ENCODE measurements at places on chromosomes 1 and 21. TPM values are rescaled to one million over a fixed set of nuclear protein-coding genes. Genes with fewer than 3 reads are reported as not detected.

DNA sequence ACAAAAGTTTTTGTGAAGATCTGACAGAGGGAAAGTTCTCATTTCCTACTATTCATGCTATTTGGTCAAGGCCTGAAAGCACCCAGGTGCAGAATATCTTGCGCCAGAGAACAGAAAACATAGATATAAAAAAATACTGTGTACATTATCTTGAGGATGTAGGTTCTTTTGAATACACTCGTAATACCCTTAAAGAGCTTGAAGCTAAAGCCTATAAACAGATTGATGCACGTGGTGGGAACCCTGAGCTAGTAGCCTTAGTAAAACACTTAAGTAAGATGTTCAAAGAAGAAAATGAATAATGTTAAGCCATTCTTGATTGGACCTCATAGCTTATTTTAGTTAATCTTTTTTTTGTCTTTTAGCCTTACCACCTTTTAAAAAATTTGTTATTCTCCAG lies 14.1 kb downstream of the GGPS1 start:
- no peak overlapping the region for H3K4me3 ChIP-seq
- no peak overlapping the region for H3K27ac ChIP-seq
- no peaks in the 10 kb centered on the region for H3K4me1 ChIP-seq
- no peak for DNase-seq
- no peaks in the 10 kb centered on the region for H3K27me3 ChIP-seq

OLFML3 gene
- total RNA-seq: 4.3 TPM

CCDC27 gene
- total RNA-seq: not detected

GRCh38 chr1:156703741-156704140 lies 1.6 kb downstream of the CRABP2 start:
- H3K27me3 ChIP-seq: peaks cover 33% of the 10 kb centered on the region
- peaks cover 18% of the 10 kb centered on the region for H3K36me3 ChIP-seq
- H3K27ac ChIP-seq: peak overlapping the region; percentile 86
- no peak for DNase-seq
- peak overlapping the region; percentile 95 for H3K4me3 ChIP-seq

DNA sequence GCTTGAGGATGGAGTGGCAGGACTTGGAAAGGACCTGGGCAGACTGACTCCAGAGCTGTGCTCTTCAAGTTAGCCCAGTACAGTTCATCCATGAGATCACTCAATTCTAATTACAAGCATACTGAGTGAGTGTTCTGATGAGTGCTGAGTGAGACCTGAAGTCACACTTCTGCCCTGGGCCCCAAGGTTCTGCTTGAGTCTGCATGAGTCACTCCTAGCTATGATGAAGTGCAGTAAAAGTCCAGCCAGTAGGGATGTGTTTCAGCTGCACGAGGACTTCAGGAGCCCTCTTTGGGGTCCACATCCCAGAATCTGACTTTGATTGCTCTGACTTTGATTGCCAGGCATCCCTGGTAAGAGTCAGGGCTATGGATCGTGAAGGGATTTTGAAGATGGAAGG lies 35.8 kb downstream of the PLEKHA6 start:
- no peaks in the 10 kb centered on the region for H3K36me3 ChIP-seq
- no peak for DNase-seq
- no peak overlapping the region for H3K4me3 ChIP-seq
- no peak overlapping the region for H3K27ac ChIP-seq
- H3K4me1 ChIP-seq: peaks cover 38% of the 10 kb centered on the region

- no peak for DNase-seq
- peaks cover 5% of the 10 kb centered on the region for H3K4me1 ChIP-seq
- peaks cover 15% of the 10 kb centered on the region for H3K27me3 ChIP-seq
- no peak overlapping the region for H3K4me3 ChIP-seq
- H3K27ac ChIP-seq: no peak overlapping the region
Measured at GRCh38 chr1:117753652-117754051, 147.8 kb downstream of the TENT5C start.
